ENCODE measurements at places on chromosomes 5 and 9. TPM values are rescaled to one million over a fixed set of nuclear protein-coding genes. Genes with fewer than 3 reads are reported as not detected.

- no peak for DNase-seq
Observed at GRCh38 chr5:96150007-96150406, 188.4 kb upstream of the ELL2 start.

GRCh38 chr5:60722416-60722815 is 22.4 kb upstream of the DEPDC1B start:
- no peak for DNase-seq

DNA sequence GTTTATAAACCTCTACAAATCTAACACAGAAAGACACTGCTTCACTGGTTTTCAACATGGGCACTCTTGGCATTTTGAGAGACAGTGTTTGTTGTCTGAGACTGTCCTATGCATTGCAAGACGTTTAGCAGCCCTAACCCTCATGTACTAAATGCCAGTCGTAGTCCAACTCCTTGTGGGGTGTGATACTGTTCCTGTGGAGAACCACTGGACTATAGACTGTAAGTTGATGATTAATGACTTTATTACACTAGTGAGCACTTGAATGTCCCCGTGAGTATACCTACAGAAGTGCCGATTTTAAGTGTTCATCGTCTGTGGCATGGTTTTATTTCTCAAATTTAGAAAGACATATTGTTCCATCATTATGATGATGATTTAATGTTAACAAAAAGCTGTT is 46.2 kb downstream of the RECK start:
- DNase-seq, result no peak

DNA sequence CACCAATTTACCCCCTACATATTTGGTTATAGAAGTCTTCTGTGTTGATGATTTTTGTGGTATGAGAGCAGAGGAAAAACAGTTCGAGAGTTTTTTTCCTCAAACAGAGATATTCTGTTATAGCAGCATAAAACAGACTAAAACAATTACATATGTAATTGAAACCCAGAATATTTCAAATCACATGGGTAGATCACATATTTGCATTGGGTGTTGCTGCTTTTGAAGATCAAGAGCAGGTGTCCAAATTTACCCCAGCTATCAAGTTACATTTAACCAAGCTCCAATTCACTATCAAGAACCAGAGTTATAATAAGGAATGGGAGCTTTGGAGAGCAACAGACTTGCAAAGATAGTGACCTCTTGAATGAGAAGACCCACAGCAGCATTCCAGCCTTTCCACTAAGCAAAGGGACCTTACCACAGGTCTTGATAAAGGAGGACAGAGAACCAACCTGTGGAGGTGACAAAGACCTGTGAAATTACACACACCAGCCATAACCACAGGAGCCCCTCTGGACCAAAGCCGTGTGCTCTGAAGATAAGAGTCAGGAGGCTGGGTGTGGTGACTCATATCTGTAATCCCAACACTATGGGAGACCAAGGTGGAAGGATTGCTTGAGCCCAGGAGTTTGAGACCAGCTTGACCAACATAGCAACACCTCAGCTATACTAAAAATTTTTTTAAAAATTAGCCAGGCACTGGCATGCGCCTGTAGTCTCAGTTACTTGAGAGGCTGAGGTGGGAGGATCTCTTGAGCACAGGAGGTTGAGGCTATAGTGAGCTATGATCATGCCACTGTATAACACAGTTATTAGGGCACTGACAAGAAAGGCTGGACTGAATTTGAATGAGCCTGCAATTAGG is 4.0 kb upstream of the CCL28 start:
- no peak for DNase-seq

- no peak for DNase-seq
Observed at GRCh38 chr5:30331534-30331933, 862.0 kb upstream of the CDH6 start.

- DNase-seq, result no peak
Observed at GRCh38 chr5:30574761-30575160, 618.7 kb upstream of the CDH6 start.

DNA sequence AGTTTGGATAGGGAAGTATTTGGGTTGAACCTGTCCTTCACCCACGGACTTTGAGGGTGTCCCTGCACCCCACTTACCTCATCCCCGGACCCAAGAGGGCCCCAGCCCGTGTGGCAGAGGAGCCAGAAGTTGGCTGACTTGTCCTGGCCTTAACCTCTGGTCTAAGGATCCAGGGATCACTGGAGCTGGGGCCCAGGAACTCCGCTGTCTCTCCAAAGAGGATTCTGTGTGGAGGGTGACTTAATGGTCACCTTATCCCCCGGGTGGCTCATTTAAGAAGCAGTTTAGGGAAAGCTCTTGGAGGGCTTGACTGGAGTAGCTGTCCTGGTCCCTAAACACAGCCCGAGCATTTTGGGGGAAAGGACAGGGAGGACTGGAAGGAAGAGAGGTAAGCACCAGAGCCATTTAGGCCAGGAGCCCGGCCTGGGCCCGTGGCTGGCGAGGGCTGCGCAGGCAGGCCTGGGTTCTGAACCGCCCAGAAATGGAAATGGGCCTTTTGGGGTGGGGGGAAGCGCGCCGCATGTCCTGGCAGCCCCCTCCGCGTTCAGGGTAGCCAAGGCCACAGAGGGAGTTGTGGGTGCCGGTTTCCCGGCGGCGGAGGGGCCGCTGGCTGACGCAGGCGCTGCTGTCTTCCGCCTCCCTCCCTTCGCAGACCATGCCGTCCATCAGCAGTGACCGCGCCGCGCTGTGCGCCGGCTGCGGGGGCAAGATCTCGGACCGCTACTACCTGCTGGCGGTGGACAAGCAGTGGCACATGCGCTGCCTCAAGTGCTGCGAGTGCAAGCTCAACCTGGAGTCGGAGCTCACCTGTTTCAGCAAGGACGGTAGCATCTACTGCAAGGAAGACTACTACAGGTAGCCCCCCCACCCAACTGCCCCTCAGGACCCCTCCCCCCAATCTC is 2.0 kb downstream of the LHX2 start:
- DNase-seq, result no peak

- DNase-seq, result no peak
Observed at GRCh38 chr5:137560420-137560819, 61.3 kb upstream of the SPOCK1 start.

DNA sequence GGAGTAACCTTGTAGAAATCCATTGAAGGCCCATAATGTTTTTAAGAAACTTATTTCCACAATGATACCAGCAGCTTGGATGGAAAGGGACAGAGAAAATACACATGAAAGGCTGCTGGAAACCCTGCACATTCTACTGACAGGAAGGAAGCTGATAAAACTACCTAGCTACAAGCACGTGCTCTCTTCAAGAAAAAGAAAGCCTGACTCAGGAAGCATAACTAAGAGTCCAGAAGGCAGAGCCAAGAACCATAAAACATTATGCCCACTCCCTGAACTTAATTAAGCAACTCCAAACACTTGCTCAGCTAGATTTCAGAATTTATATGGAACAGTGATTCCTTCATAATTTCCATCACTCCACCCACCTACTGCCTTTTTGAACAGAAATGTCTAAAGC is 430.8 kb downstream of the SEMA5A start:
- no peak for DNase-seq

- no peak for DNase-seq
Observed at GRCh38 chr5:156200938-156201787, 125.8 kb upstream of the SGCD start.

GRCh38 chr5:9831823-9832222 is 201.7 kb upstream of the TAS2R1 start:
- DNase-seq, result no peak

- no peak for DNase-seq
Observed at GRCh38 chr5:313265-313664, 8.2 kb upstream of the AHRR start.

- DNase-seq, result no peak
Observed at GRCh38 chr5:126924331-126925033, 105.9 kb downstream of the MARCHF3 start.

DNA sequence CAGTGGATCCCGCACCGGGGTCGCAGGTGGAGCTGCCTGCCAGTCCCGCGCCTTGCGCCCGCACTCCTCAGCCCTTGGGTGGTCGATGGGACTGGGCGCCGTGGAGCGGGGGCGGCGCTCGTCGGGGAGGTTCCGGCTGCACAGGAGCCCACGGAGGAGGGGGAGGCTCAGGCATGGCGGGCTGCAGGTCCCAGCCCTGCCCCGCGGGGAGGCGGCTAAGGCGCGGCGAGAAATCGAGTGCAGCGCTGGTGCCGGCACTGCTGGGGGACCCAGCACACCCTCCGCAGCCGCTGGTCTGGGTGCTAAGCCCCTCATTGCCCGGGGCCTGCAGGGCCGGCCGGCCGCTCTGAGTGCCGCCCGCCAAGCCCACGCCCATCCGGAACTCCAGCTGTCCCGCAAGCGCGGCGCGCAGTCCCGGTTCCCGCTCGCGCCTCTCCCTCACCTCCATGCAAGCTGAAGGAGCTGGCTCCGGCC is 120.6 kb upstream of the MEF2C start:
- peak; percentile 51 for DNase-seq

GRCh38 chr9:99894826-99895225 is 11.6 kb upstream of the STX17 start:
- no peak for DNase-seq

GRCh38 chr5:93911609-93912008 is 170.2 kb upstream of the POU5F2 start:
- no peak for DNase-seq

DNA sequence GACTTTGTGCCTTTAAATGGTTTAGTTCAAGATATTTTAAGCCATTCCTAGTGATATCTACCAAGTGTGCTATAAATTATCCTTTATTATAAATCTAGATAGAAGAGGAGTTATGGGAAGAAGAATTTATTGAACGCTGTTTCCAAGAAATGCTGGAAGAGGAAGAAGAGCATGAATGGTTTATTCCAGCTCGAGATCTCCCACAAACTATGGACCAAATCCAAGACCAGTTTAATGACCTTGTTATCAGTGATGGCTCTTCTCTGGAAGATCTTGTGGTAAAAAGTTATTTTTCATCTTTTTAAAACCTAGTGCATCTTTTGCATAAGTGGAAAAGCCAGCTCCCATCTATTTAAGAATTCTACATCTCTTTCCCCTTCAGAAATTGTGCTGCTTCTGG is 18.6 kb downstream of the SLC23A1 start:
- DNase-seq, result no peak

DNA sequence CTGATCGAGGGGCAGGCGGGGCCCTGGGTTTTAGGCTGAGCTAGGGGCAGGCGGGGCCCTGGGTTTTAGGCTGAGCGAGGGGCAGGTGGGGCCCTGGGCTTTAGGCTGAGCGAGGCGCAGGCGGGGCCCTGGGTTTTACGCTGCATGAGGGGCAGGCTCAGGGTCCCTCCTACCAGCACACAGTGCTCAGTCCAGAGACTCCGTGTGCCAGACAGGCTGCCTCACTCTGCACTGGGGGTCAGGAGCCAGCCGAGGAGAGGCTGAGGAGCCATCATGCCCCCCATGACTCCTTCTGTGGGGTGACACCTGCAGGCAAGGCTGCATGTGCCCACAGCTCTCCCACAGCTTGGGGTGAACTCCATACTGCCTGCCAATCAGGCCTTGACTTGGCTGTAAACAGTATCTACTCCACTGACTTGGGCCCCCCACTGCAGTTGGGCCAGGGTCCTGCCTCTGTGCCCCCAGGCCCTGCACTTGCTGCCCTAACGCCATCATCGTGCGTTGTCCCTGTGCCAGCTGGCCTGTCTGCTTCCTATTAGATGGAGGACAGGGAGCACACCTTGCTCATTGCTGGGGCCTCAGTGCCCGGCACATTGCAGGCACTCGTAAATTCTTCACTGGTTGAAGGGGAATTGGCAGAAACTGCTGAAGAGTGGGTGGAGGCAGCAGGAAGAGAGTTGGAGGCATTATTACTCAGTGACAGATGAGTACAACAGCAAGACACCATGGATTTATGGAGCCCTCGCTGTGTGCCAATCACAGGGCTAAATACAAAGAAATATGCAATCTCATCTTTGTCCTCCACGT is 78.6 kb downstream of the AMBP start:
- DNase-seq, result no peak

DNA sequence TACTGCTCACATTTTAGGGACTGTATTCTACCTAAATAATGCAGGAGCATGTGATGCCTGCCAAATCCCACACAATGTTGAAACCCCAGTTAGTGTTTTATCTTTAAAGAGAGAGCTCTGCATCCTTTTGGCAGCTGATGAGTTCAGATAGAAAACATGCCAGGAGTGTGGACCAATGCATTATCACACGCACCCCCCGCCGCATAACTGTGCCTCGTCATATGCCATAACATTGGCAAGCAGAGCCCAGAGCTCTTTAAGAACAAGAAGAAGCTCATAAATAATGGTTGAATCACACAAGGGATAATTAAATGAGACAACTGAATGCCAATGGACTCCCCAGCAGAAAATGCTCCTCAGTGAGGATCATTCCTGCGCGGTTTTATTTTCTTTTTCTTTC is 52.8 kb upstream of the RORB start:
- no peak for DNase-seq

DNA sequence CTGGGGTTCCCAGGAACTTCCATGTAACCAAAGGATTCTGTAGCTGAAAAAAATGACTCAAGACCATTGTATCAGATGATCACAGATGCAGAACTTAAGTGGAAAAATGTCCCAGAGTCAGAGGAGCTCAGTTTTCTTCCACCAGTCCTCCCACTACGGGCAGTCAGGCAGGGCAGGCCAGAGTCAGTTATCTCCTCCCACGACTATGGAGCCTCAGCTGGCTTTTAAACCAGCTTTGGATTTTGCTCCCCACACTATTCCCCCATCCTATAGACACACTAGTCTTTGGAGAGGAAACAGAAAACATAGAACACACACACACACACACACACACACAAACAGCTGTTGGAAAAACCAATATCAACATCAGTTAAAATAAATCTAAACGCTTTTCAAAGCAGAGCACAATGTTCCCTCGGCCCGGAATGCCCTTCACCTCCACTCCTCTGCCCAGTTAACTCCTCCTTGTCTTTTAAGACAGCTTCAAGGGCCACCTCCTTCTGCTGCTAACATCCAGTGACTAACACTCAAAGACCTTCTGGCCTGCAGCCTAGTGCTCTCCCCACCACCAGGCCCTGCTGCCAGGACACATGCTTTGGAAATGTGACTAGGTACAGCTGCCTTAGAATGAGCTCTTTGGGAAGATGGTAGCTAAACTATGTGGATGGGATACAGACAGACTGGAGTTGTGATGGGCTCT is 56.8 kb downstream of the NIPAL4 start:
- DNase-seq, result no peak

IL3 gene
- not detected for total RNA-seq

PLAC8L1 gene
- total RNA-seq, result not detected

RANBP17 gene
- 4.6 TPM for total RNA-seq

NUTM2F gene
- total RNA-seq, result 0.12 TPM

C5orf46 gene
- not detected for total RNA-seq

PCDHA7 gene
- 0.07 TPM for total RNA-seq

KIF20A gene
- total RNA-seq, result 3.3 TPM

SLC36A2 gene
- total RNA-seq, result not detected

RNF224 gene
- not detected for total RNA-seq

SPINK6 gene
- not detected for total RNA-seq

LRRTM2 gene
- total RNA-seq, result not detected
